ENCODE measurements at places on chromosomes 7 and 10. TPM values are rescaled to one million over a fixed set of nuclear protein-coding genes. Genes with fewer than 3 reads are reported as not detected.

Gene AFAP1L2
- total RNA-seq = 3.7 TPM

Gene PILRA
- 8.6 TPM for total RNA-seq

Gene HYAL4
- total RNA-seq = not detected

Gene UCMA
- not detected for total RNA-seq

Gene FIGNL1
- 16.1 TPM for total RNA-seq

Gene ARMH3
- total RNA-seq = 13.4 TPM

Gene NUTM2D
- total RNA-seq = 2.7 TPM

Gene HKDC1
- 0.13 TPM for total RNA-seq

Gene GUSB
- 41.4 TPM for total RNA-seq

Gene CAPZA2
- 152 TPM for total RNA-seq

Gene CYP2C18
- not detected for total RNA-seq

Gene SLC26A5
- 0.19 TPM for total RNA-seq

Gene PCLO
- total RNA-seq = 0.75 TPM

Gene ZNF117
- 16.3 TPM for total RNA-seq

Gene EGR2
- total RNA-seq = 5.9 TPM

Gene VCL
- total RNA-seq = 95.4 TPM

Gene CCL24
- total RNA-seq = 10.8 TPM

Gene UPK3B
- 4.6 TPM for total RNA-seq

Gene MOGAT3
- not detected for total RNA-seq

Gene KLF14
- not detected for total RNA-seq

Gene AKR1C8
- 1.5 TPM for total RNA-seq

Gene TLX1
- total RNA-seq = not detected

Gene PALD1
- 10.7 TPM for total RNA-seq

Gene CUTC
- total RNA-seq = 42.3 TPM

Gene ZFYVE27
- total RNA-seq = 21.3 TPM

Gene TMEM196
- total RNA-seq = 0.12 TPM

Gene COL1A2
- total RNA-seq = 263 TPM

Gene GPR15LG
- total RNA-seq = not detected

Gene FRAT2
- total RNA-seq = 16.2 TPM

Gene ASB10
- total RNA-seq = not detected

Gene RHEB
- total RNA-seq = 93.9 TPM

Gene UCN3
- not detected for total RNA-seq

Gene ANXA8L1
- 64.8 TPM for total RNA-seq

Gene STAG3
- total RNA-seq = 0.75 TPM

Gene OGA
- 163 TPM for total RNA-seq

Gene MTERF1
- total RNA-seq = 8.3 TPM

Gene RBM20
- 1.9 TPM for total RNA-seq

Gene RBAK
- 14.8 TPM for total RNA-seq

Gene HOXA10
- total RNA-seq = 0.63 TPM

Gene UBE2D1
- total RNA-seq = 23.8 TPM

Gene RADIL
- 1.1 TPM for total RNA-seq

Gene FOXI2
- total RNA-seq = not detected

Measured in omental fat pad (tissue), 4 donors.